ENCODE measurements at places on chromosomes 12 and 14. TPM values are rescaled to one million over a fixed set of nuclear protein-coding genes. Genes with fewer than 3 reads are reported as not detected.
A peak's percentile ranks its signal among the peaks of the same experiment; 100 is the strongest.

GRCh38 chr12:21773806-21774205 is 700 bp downstream of the KCNJ8 start:
- no peak for ATAC-seq

- no peak for ATAC-seq
Measured at GRCh38 chr14:26593357-26593756, 4.5 kb downstream of the NOVA1 start.

- ATAC-seq: no peak
Measured at GRCh38 chr14:55356913-55357312, 54.7 kb downstream of the ATG14 start.

- ATAC-seq: no peak
Measured at GRCh38 chr12:97748298-97748697, 285.7 kb downstream of the RMST start.

FKBP3 gene
- total RNA-seq: 45.4 TPM

C1RL gene
- total RNA-seq: 22.7 TPM

GRCh38 chr12:109814600-109815150 is 18.5 kb downstream of the TRPV4 start:
- ATAC-seq: no peak

DNA sequence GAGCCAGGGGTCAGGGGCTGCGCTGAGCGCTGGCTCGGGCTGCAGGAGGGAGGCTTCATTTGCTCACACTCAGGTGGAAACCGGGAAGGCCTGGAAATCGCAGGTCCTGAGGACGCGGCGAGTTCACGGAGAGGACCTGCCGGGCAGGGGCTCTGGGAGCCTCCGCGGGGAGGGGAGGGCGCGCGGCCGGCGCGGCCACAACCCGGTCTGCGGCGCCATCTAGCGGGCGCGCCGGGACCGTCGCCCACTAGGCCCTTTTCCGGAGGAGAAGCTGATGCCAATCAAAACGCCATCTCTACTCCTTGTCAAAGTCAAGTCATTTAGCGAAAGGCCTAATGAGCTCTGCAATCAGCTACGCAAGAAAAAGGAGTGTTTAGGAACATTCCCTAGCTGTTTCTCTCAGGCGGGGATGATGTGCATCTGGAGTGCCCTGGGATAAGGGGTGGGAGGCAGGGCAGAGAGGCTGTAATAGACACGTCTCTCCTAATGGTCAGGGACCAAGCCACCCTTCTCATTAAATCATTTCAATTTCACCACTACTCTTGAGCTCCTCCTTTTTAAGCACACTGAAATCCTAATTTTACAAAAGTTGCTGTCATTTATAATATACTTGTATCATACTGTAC is 885.8 kb upstream of the TMEM132C start:
- peak; percentile 43 for ATAC-seq

GRCh38 chr12:32496946-32497345 is 97.6 kb downstream of the FGD4 start:
- ATAC-seq: no peak

DNA sequence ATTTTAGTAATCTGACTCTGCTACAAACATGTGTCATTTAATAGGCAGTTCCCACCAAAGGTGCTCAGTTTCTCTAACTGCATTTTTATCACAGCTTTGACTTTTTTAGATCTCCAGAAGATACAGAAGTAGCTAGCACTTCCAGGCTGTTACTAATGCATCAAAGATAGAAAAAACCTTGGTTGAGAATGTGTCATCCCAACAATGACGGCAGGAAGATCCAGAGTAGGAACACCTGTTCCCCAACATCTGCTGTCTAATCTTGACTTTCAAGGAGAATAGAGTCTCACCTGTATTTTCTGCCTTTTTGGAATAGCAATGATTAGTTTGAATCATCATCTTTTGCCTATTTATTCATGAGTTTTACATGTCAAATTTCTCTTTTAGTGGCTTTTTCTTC is 45.0 kb downstream of the ARMH4 start:
- ATAC-seq: no peak

DNA sequence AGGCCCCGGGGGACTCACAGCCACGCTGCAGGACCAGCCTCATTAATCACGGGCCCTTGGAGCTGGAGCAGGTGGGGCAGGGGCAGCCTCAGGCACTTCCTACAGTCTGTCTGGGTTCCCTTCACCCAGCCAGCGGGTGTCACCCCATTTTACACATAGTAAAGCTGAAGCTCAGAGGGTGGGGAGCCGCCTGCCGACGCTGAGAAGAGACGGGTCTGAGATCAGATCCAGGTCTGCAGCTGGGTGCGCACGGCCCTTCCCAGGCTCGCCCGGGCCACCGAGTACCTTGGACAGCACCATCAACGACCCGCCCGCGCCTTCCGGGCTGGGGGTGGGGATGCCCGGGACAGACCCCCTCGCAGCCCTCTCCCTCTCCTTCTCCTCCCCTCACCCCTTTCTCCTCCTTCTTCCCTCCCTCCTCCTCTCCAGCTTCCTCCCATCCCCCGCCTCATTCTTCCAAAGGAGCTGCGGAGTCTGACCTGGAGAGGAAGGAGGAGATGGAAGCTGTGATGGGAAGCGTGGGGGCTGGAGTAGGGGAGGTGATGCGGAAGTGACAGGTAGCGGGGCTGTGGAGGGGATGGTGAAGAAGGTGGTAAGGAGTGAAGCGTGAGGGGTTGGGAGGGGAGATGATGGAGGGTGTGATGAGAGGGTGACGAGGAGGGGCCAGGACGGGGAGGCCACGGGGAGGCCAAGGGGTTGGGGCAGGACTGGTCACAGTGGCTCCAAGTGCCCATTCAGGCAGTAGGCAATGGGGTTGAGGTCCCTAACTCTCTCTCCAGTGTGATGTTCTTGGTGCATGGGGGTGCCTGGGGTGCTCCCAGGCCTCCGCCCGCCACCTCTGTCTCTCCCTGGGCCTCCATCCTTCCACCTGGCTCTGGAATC is 8.8 kb downstream of the DTX1 start:
- ATAC-seq: no peak

DNA sequence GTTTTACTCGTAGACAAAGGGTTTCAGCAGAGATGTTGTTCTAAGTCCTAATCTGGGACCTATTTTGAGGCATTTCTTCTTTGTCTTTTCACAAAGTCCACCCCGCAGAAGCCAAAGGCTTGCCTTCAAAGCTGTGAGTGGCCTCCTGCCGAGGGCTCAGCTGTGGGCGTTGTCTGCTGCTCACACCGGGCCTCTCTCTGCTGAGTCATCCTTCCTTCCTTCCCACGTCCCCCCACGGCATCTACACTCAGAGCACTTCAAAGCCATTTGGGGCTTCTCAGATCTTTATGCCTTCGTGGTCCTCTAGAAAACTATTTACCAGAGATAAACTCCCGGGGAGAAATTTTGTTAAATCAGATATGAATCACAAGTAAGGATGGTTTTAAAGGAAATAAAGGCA is 115.9 kb upstream of the TMPO start:
- peak; percentile 34 for ATAC-seq

TAS2R42 gene
- not detected for total RNA-seq

IFNG-AS1 gene
- total RNA-seq: not detected

DNA sequence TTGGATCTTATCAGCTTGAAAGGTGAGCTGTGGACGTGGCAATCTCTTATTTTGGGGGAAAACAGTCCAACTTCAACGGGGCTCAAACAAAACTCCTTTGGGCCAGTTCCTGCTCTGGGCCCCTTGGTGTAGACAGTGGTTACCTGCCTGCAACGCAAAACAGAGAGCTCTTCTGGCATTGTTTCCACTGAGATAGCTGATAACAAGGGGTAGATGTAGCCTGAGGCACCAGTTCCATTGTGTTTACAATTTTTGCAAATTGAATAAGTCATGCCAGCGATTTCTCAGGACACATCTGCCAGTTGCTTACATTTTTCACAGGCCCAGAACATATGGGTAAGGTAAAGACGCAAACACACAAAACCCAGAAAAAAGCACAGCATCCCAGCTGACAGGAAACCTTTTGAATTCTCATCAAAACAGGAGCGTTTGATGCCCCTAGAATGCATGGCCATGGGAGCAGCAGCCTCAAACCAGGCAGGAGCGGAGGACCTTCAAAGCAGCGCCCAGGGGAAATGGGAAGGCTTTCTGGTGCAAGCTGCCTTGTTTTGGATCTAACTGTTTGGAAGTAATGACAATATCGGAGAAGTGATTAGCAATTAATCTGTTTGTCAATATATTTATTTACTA is 259.7 kb downstream of the AACS start:
- no peak for ATAC-seq

- ATAC-seq: no peak
Measured at GRCh38 chr12:64889434-64890216, 65.2 kb downstream of the TBC1D30 start.

LHX5 gene
- not detected for total RNA-seq

GRCh38 chr14:25032092-25032784 is 17.7 kb downstream of the STXBP6 start:
- no peak for ATAC-seq

PLEKHD1 gene
- total RNA-seq: not detected

DNA sequence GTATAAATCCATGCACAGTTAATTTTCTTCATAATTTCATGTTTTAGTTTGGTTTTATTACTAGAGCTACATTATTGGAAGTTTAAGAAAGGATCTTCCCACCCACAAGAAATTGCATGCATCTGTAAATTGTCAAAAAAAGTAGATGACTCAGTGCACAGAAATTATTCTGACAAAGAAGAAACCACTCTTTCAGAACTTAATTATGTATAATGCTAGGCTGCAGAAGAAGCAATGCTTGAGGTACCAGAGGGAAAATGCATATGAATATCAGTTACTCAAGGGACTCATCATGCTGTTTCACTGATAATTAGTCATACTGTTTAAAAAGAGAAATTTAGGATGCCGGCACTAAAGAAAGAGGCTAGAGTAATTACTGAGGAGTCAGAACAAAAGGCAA is 147.0 kb downstream of the SLC16A7 start:
- ATAC-seq: no peak

GRCh38 chr14:101877766-101878165 is 86.6 kb upstream of the DYNC1H1 start:
- no peak for ATAC-seq

DNA sequence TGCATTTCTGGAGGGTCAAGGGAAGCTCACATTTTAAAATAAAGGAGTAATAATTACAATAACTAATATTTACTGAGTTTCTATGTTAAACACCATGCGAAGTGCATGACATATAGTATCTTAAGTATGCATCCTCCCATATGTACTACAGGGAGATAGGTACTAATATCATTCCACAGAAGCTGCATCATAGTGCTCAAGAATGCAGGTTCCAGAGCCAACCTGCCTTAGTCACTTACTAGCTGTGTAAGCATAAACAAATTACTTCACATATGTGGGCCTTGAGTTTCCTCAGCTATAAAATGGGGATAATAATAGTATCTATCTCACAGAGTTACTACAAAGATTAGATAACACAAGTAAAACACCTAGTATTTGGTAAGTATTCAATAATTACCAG is 18.3 kb downstream of the ARMH4 start:
- peak; percentile 50 for ATAC-seq

- no peak for ATAC-seq
Measured at GRCh38 chr12:80625901-80626300, 81.5 kb upstream of the MYF6 start.

NR1H4 gene
- not detected for total RNA-seq
